ENCODE measurements at places on chromosomes 1 and 21.

GRCh38 chr1:14149431-14149830 is 449.1 kb upstream of the KAZN start:
- DNase-seq = peak; percentile 9

DNA sequence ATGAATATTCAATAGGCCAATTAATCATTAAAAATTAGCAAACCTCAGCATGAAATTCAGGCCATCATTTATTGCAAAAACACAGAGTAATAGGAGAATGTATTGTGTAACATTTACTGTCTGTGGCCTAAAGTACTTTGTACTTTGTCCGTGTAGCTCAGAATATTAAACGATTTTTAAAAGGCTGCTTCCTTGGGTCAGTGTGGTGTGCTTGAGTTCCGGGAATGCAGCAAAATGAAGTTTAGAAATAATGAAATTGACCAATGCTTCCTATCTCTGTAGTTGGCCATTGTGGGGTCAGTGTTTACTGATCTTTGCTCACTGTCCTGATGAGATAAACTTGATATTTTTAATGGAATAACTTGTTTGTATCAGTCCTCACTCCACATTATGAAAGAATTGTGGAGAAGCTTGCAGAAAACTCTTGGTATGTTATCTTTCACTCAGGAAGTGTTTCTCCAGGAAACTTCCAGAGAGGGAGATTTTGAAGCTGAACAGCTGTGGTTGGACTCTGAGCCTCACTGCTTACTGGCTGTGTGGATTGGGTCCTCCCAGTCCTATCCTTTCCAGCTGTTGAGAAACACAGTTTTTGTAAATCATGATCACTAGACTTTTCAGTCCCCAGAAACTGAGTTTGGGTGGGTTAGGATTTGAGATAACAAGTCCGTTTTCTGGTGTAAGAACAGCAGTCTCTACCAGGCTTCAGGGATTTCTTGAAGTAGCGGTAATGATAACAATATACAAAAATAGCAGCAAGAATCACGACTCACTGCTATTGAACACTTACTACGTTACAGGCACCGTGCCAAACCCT is 19.2 kb upstream of the MTARC1 start:
- DNase-seq = peak; percentile 11

DNA sequence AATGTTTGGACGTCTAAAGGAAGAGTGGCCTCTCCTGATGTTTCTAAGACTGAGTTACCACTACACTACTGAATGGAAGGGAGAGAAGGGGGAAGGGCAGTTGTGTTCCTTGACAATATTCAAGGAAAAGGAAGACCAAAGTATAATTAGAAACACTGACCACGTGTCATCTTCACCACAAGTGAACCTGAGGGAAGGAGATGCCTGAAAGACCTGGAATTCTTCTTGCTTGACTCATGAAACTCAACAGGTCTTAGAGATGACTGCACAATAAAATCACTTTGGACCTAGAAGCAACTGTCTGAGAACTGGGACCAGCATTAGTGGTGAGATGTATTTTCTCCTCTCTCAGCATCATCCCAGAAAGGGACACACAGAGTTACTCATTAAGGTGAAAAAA is 56.7 kb downstream of the PTPN14 start:
- peak; percentile 59 for DNase-seq

DNA sequence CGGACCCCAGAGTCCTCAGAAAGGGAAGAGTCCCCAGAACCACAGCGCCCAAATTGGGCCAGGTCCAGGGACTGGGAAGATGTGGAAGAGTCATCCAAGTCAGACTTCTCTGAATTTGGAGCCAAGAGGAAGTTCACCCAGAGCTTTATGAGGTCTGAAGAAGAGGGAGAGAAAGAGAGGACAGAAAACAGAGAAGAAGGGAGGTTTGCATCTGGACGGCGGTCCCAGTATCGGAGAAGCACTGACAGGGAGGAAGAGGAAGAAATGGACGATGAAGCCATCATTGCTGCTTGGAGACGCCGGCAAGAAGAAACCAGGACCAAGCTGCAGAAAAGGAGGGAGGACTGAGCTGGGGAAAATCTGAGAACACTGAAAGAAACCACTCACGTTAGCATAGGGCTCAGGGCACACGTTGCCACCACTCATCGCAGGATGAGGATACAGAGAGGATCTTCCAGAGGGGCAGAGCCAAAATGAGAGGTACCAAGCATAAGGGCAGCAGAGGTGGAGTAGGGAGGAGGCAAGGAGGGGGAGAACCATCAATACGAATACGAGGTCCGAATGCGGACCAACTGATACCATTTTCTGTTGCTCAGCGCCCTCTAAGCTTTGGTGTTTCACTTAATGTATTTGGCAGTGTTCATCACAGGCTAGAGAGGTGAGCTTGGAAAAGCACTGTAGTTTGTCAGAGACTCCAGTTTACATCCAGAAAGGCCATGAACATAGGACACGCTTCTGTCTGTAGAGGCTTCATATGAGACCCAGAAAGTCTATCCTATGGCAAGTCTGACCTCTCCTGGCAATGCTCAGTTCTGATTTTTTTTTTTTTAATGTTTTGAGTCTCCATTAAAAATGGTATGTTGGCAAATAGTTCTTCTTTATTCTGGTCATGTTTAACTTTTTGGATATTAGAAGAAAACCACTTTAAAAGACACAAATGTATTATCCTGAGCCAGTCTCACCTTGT is 34.7 kb downstream of the STYXL2 start:
- DNase-seq = no peak

- DNase-seq = no peak
Measured at GRCh38 chr1:44713321-44713781, 17.6 kb downstream of the RNU5D-1 start.

DNA sequence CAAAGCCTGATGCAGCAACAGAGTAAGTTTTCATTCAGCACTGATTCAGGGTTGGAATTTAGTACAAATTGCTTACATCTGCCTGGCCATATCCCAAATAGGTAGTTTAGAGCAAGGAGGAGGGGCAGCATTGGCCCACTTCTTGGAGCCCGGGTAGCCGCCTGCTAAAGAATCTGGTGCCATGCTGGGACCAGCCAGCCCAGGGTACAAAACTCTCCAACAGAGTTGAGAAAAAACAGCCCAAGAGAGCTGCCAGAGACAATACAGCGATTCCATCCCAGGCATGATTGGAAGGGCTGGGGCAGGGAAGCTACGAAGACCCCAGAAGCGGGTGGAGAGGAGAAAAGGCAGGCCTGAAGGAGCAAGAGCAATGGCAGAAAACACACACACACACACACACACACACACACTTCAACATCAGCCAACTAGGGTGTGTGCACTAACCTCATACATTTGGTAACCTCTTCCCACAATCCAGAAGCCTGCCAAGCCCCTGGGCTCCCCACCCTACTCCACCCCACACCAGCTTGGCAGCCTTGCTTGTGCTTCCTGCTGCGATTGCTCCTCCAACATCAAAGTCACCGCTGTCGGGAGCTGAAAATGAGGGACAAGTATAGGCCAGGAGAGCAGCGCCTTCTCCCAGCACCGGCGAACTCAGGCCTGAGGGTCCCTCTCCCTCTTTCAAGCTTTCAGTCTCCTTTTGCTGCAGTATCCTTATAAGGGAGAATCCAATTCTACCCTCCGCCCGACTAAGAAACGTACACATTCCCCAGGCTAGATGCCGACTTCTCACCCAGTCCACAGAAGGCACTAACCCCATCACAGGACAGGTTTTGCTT is 1.2 kb downstream of the PIK3C2B start:
- DNase-seq = peak; percentile 52

- DNase-seq = no peak
Measured at GRCh38 chr1:221663321-221663720, 78.6 kb downstream of the DUSP10 start.

DNA sequence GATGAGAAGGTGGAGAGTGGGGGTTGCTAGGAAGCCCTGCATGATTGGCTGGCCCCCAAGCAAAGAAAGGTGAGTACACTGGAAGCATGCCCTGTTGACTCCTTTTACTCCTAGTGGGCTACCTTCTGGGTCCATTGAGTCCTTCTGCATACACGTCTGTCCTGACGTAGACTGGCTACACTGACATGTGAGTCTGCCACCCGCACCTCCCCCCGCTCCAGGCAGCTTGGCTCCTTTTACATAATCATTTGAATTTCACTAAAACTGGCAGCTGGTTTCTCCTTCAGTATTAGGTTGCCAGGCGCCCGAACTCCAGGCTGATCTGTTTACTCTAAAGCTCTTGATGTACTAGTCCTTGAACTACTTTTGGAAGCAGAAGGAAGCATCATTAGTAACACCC is 8.7 kb downstream of the MRPS21 start:
- no peak for DNase-seq

GRCh38 chr1:203381151-203381751 is 30.3 kb upstream of the FMOD start:
- DNase-seq = no peak

- DNase-seq = peak; percentile 12
Measured at GRCh38 chr1:79501153-79501552, 494.6 kb upstream of the ADGRL4 start.

DNA sequence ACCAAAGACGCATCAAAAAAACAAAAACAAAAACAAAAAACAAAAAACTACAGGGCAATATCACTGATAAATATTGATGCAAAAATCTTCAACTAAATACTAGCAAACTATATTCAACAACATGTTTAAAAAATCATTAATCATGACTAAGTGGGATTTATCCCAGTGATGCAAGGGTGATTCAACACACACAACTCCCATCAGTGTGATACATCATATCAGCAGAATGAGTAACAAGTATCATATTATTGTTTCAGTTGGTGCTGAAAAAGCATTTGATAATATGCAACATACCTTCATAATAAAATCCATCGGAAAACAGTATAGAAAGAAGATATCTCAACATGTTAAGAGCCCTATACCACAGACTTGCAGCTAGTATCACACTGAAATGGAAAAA is 953.0 kb downstream of the AMY1C start:
- DNase-seq = peak; percentile 14

GRCh38 chr1:185375583-185375982 is 58.5 kb upstream of the IVNS1ABP start:
- DNase-seq = peak; percentile 36

DNA sequence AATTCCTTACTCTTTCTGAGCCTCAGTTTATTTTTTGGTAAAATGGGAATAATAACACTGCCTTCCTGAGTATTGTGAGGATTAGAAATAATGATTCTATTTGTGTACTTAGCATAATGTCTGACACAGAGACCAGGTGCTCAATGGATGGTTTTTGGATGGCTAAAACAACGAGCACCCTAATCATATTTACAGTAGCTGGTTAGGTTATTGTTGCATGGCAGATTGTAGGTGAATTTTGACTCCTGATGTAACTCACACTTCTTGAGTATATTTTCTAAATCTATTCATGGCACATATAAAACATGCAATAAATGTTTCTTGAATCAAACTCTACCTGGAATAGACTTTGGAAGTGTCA is 11.9 kb upstream of the DUSP10 start:
- DNase-seq = no peak

GRCh38 chr1:36211841-36212240 is 12.4 kb upstream of the THRAP3 start:
- no peak for DNase-seq

- no peak for DNase-seq
Measured at GRCh38 chr1:115432061-115432460, 94.0 kb upstream of the NGF start.

GRCh38 chr21:15688809-15689208 is 41.0 kb upstream of the USP25 start:
- DNase-seq = peak; percentile 31

DNA sequence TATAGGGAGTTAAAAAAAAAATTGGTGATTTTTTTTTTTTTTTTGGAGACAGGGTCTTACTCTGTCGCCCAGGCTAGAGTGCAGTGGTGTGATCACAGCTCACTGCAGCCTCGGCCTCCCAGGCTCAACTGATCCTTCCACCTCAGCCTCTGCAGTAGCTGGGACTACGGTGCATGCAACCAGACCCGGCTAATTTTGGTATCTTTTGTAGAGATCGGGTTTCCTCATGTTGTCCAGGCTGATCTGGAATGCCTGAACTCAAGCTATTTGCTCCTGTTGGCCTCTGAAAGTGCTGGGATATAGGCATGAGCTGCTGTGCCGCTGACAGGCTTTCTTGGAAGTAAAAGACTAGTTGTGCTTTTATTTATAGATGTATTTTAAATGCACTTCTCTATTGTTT is 3.0 kb downstream of the CDC42 start:
- DNase-seq = no peak

- no peak for DNase-seq
Measured at GRCh38 chr1:117573386-117574023, 32.3 kb upstream of the TENT5C start.

- no peak for DNase-seq
Measured at GRCh38 chr1:16165548-16165947, 9.7 kb upstream of the EPHA2 start.

- peak; percentile 99 for DNase-seq
Measured at GRCh38 chr1:234544087-234544579, 65.2 kb upstream of the TARBP1 start.

DNA sequence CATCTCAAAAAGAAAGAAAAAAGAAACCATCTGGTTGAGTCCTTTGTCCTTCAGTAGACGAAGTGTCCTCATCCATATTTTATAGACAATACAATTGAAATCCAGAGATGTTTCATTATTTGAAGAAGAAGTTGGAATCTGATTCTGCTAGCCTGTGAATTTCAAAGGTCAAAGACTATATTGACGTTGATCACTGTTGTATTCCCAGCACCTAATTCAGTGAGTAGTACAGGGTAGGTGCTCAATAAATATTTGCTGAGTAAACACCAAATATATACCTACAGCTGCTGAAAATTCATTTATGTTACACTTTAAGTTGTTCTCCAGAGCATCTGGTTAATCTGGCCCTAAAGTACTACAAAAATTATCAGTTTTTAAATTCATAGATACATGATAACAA is 135.2 kb downstream of the CACNA1E start:
- no peak for DNase-seq

DNA sequence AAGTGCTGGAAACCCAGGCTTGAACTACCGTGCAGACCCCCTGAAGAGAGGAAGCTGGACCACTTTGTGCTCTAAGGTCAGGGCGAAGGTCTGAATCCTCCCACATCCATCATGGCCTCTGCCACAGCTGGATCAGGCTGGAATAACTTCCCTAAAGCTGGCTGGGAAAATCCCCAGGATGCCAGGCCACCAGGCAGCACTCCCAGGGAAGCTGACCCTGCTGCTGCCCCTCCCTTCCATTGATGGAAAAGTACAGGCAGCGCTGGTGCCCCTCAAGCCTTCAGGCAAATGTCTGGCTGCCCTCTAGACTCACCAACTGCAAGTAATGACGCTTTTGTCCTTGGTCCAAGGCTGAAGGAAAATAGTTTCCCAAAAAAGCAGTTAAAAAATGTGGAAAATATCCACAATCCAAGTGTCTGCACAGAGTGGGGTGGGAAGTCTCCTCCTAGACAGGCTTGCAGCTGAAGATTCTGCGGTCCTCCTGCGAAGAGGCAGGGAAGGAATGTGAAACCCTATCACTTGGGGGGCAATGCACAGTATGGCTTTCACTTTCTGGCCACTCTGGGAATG is 39.9 kb upstream of the TSPAN2 start:
- DNase-seq = no peak

DNA sequence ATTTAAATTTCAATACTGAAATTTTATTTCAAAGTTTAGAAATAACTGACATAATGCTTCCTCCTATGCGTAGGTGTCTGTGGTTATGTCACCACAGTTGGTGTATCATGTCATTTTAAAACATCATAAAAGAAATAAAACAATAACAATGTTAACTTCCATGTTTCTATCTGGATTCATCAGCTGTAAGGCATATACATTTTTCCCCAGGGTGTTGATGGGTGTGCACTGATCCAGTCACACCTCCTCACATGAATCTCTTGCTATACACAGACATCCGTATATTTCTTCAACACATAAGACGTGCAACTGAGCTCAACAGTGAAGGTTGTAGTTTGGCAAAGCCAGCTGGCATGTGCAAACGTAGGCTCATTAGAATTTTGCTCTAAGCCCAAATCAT is 6.2 kb downstream of the KCNA3 start:
- no peak for DNase-seq

Measured in fibroblast of skin of abdomen (primary cell).